Gastrocnemius medialis (tissue), 4 donors: ENCODE measurements at places on chromosomes 7 and 10. TPM values are rescaled to one million over a fixed set of nuclear protein-coding genes. Genes with fewer than 3 reads are reported as not detected.

The MARCHF5 gene
- 13.0 TPM for total RNA-seq

The TRIM50 gene
- total RNA-seq = not detected

The BMPER gene
- 11.0 TPM for total RNA-seq

The SHOC2 gene
- 44.6 TPM for total RNA-seq

DNA sequence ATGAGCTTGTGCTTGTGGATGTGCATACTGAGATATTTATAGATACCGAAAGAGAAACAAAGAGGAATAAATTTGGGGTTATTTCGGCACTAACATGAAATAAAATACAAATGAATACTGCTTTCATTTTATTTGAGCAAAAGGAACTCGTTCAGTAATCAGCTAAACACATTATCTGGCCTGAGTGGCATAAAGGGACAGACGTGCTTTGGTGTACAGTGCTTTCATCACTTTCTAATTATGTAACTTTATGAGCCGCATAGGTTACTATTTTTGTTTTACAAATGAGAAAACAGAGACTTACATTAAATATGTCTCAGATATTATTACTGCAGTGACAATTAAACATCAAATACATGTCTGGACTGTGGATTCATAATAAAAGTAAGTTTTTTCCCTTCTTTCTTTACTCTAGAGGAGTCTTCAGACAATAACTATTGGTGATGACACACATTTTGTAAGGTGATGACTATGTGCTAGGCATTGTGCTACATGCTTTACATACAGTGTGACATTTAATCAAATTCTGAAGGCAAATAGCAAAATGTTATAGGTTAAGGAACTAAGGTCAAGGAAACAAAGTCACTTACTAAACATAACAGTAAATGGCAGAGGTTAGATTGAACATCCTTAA, 503.3 kb downstream of the SORCS1 start:
- DNase-seq = no peak

GRCh38 chr7:82704121-82704520, 260.5 kb upstream of the CACNA2D1 start:
- no peak for DNase-seq

DNA sequence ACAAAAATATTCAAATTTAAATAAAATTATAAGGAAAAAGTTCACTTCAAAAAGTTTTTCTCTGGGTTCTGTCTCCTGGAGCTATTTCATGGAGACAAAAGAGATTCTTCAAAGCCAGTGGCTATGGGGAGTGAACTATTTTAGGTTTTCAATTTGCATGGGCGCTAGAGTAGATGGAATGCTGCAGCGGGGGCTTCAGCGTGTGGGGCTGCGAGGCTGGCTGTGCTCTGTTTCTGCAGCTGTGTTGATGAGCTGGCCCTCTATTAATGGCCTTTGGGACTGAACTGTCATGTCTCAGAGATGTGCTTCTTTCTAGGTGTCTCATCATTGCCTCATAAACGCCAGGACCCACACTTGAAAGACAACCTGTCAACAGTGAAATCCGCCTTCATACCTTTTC, 108.4 kb upstream of the NPY start:
- DNase-seq = no peak

- no peak for DNase-seq
Observed at GRCh38 chr7:132402096-132402495, 174.2 kb downstream of the PLXNA4 start.
